ENCODE measurements at places on chromosomes 16 and 17. TPM values are rescaled to one million over a fixed set of nuclear protein-coding genes. Genes with fewer than 3 reads are reported as not detected.

The KRT20 gene
- not detected for total RNA-seq

The MPG gene
- total RNA-seq: 31.6 TPM

DNA sequence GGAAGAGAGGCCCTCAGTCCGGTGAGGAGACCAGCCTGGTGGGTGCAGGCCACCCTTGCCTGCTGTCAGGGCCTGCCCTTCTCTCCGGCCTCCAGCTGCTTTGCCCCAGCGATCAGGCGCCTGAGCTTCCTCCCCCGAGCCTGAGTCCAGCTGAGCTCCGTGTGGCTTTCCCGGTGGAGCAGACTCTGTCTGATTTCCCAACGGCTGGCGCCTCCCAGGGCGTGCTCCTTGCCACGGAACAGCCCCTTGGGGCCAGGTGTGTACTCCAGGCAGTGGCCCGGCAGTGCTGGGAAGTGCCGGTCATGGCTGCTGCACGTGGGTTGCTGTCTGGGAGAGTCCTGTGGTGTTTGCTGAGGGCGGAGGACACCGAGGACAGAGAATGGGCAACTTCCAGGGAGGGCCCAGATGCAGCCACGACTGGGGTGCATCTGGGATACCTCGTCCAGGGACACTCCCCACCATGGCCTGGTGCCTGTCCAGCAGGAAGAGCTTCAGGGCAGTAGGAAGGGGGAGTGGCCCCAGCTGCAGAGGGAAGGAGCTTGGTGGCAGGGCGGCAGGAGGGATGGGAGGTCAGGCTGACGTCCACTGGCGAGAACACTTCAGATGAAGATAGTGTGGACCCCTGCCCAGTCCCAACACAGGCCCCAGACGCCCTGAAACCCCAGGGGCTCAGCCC lies 22.5 kb downstream of the METRNL start:
- DNase-seq: no peak

DNA sequence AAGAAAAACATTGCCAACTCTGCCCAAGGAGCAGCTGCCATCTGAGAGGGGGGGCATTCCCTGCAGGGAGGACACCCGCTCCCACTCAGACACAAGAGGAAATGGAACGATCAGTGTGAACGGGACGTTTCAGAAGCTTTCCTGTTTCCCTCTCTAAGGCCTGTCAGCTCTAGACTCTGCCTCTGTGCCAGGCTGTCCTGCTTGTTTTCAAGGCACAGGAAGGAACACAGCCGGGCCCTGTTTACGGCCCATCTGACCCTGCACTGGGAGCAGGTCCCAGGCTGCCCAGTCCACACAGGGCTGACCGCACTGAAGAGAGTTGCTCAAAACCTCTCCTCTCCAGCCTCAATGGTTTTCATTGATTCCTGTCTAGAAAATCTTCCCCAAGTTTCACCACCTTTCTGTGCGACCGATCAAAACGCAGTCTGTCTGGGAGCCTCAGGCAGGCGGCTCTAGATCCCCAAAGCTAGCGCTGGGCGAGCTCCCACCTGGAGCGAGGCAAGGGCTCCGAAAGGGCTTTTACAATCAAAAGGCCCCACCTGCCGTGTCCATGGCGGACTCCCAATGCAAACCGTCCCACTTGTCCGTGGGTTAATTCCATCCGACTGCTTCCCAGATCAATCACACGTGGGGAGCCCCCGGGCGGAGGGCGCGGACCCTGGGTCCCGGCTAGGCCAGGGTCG lies 1.5 kb downstream of the PIEZO1 start:
- DNase-seq: no peak

GRCh38 chr16:57997528-57998265 lies 2.8 kb downstream of the ZNF319 start:
- no peak for DNase-seq

DNA sequence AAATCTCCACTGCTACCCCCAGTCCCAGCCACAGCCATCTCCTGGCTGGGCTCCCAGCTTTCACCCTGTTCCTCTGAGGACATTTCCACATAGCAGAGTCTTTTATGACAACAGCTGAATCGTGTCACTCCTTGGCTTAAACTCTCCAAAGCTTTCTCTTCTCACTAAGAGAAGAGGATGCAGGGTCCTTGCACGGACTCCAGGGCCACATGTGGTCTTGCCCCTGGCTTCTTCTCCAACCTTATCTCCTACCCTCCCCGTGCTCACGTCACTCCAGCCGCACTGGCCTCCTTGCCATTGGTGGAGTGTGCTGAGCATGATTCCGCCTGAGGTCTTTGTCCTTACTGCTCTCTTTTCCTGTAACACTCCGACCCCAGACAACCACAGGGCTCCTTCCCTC lies 39.9 kb upstream of the CCDC182 start:
- DNase-seq: peak; percentile 74

All from Right ventricle myocardium superior (tissue), 1 donor.